Tongue (tissue), 3 donors: ENCODE measurements at places on chromosomes 12 and 14.

- DNase-seq: no peak
These were observed 76.1 kb downstream of the EPS8 start for GRCh38 chr12:15712823-15713660.

DNA sequence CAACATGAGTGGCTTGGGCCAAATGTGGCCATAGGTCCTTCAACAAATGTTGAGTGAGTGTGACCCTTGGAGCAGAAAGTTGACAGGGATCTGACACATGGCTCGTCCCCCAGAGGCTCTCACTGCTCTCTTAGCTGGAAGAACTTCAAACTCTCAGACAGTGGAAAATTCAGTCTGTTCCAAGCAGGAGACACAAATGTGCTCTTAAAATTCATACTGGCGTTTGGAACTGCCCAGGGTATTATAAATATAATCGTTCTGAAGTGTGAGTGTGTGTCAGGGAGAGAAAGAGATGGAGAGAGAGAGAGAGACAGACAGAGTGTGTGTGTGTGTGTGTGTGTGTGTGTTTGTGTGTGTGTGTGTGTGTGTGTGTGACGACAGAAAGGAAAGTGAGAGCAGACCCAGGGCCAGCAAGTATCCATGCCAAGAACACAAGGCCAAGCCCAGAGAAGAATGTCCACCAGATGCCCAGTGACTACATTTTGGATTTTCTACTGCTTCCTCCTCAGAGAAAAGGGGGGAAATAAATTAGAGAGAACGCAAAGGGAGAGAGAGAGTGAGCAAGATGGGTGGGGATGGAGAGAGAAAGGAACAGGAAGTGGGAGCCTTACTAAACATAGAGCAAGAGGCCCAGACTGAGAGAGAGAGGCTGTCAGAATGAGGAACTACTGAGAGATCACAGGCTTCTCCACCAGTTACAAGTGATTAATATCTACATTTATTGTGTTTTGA, 193.6 kb upstream of the NUDT4 start:
- peak; percentile 75 for DNase-seq

GRCh38 chr12:27163048-27163715, 80.8 kb upstream of the C12orf71 start:
- DNase-seq: no peak

DNA sequence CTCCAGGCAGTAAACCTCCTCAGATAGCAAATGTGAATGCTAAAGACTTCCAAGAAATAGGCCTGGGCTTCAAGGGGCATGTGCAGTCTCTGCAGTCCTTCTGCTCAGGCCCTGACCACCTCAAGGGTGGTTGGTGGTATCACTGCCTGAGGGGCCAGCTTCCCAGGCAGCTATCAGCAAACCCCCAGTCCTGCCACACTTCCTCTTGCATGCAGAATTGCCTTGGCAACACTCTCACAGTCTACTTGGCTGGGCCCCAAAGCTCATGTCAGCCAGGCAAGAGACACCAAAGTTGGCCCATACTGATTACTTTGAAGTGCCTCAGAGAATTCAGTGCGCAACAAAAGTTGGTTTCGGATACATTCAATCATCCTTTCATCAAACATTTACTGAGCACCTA, 3.5 kb upstream of the ASB8 start:
- no peak for DNase-seq

DNA sequence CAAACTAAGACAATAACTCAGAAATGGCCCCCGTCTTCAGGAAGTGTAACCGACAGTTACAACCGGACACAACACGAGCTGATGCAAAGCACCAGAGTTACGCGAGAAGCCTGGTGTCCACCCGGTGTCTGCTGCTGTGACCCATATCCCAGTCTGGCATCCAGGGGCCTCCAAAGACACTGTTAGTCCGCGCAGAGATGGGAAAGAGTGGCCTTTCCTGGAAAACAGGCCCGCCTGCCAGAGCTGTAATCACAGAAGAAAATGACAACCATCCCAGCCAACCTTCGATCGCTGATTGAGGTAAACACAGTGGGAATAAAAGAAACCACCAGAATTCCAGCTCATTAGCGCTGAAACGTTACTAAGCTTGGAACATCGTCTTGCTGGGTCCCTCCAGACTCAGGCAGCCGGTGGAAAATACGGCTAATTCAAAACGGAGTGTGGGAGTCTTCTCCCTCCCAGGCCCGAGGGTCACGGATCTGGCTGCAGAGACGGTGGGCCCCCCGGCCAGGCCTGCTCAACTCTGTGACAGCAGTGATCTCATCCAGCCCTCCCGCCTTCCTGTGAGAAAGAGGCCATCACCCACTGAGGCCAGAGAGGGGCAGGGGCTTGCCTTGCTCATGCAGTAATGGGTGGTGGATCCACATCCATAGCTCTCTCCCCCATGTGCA, 273.9 kb upstream of the RTL1 start:
- peak; percentile 90 for DNase-seq

GRCh38 chr14:24135584-24135833, 485 bp upstream of the PSME1 start:
- DNase-seq: no peak

- no peak for DNase-seq
These were observed 195.4 kb upstream of the LHX5 start for GRCh38 chr12:113667095-113667494.
